HL-60 (cell line): ENCODE measurements at places on chromosomes 12 and 14.
A peak's percentile ranks its signal among the peaks of the same experiment; 100 is the strongest.

DNA sequence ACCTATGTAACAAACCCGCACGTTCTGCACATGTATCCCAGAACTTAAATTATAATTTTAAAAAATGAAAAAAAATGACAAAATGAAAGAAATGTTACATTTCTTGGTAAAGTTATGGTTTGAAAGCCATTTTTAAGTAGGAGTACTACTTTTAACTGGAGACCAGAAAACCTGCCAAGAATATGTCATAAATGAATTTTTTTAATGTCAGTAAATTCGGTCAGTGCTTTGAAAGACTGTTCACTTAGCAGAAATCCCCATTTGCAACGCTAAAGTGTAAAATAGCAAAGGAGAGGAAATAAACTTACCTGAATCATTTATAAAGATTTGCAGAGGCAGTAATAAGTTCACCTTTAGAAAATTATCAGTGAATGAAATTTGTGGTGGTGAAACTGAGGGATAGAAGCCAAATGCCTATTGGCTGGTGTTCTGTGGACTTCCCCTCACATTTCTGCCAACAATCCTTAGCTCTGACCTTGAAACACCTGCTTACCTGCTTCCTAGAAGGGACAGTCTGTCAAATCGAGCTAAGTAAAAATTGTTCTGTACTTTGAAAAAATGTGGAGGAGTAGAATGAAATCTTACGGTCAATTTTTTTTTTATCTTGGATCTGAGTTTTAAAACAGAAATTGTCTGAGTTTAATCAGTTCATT lies 714.2 kb downstream of the SLC6A15 start:
- DNase-seq, result no peak

DNA sequence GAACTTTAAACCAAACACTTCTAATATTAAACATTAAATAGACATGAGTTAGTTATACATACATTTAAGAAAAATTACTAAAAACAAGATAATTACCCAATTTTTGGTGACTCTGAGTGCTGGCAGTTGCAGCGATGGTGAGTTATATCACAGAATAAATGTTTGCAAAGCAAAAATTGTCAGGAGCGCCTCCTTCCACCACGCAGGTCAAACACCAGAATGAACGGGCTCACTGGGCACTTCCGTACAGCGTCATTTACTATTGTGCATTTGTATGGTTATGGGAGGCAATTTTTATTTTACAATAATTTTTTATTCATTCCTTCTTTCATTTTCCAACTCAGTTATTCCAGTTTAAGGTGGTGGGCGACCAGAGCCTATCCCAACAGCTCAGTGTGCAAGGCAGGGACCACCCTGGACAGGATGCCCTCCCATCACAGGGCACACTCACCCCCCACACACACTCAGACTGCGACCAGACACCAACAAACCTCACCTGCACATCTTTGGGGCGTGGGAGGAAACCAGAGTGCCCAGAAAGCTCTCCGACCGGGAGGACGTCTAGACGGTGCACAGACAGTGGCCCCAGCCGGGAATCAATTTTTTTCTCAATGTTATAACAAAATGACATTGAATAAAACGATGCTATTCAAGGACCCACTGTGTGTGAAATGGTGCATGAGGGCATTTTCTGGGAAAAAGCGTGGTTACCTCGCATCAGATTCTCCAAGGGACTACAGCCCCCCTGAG lies 67.2 kb downstream of the TESC start:
- no peak for DNase-seq

GRCh38 chr12:11906286-11906935 lies 164.3 kb upstream of the BCL2L14 start:
- DNase-seq, result no peak

- DNase-seq, result no peak
Measured at GRCh38 chr12:8911606-8912268, 2.6 kb upstream of the PHC1 start.

- no peak for DNase-seq
Measured at GRCh38 chr12:41140117-41140516, 48.0 kb upstream of the PDZRN4 start.

GRCh38 chr12:125402874-125403789 lies 337.9 kb downstream of the AACS start:
- peak; percentile 13 for DNase-seq

- DNase-seq, result no peak
Measured at GRCh38 chr12:124532967-124533366, 34.4 kb downstream of the NCOR2 start.

DNA sequence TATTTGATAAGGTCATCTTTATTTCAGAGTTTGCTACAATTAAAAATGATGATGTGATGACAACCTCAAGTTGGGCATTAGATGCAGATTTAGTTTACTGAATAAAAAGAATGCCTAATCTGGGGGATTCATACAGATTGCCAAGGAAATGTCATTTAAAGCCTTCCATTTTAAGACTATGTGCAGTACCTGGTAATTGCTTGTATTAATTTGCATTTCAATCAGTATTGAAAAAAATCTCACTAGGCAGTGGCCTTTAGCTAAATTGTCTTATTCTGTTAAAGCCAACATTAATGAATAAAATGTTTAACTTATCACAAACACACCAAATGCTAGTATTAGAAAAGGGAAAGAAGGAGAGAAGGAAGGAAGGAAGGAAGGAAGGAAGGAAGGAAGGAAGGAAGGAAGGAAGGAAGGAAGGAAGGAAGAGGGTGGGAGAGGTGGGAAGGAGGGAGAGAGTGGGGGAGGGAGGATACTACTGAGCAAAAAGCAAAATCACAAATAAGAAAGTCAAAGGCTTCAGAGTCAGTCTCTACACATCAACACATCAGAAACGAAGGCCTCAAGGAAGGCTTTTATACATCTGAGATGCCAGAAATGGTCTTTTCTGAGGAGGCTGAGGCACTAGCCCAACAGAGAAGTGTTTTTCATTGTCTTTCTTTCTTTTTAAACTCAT lies 271.1 kb upstream of the CLEC14A start:
- DNase-seq, result no peak

DNA sequence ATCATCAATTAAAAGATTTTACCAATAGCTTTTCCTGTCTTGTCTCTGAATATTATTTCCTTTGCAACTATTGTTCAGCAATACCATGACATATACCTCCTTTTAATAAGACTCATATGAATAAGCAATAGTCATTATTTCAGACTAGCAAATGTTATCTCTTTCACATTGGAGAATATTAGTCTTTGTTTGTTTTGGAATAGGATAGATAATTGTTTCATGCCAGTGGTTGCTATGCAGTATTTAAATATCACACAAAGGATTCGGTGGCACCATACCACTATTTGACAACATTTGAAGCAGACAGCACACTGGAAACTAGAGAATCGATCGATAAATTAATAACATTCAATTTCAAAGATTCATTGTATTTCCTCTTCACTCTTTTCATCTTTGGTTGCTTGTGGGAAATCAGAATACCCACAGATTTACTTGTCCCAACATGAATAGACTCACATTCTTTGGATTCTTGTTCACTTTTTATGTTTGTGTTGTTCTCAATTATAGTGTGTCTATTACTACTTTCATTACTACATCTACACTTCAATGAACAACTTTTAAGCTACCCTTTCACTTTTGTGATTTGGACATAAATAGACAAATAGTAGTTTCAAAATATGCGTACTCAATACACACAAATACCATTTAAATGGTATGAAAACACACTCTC lies 42.7 kb upstream of the TBPL2 start:
- no peak for DNase-seq

GRCh38 chr14:100434033-100434601 lies 111.0 kb downstream of the SLC25A47 start:
- peak; percentile 61 for DNase-seq

DNA sequence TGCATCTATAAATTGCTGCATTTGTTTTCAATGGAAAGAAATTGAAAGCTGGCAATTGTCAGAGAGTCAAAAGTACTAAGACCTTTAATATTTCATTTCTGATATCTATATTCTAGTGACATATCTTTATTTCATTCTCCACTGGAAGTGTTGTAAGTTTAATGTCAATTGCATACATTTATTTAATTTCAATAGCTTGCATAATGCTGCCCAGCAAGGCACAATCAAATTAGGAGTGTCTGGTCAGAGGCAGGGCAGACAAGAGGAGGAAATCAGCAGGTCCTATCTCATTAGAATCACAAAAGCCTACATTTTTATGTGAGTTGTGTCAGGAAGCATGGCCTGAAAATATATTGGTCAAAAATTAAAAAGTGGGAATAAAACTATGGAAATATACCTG lies 112.9 kb downstream of the TMEM132D start:
- no peak for DNase-seq

- peak; percentile 68 for DNase-seq
Measured at GRCh38 chr14:89730687-89731086, 223.8 kb downstream of the EFCAB11 start.

DNA sequence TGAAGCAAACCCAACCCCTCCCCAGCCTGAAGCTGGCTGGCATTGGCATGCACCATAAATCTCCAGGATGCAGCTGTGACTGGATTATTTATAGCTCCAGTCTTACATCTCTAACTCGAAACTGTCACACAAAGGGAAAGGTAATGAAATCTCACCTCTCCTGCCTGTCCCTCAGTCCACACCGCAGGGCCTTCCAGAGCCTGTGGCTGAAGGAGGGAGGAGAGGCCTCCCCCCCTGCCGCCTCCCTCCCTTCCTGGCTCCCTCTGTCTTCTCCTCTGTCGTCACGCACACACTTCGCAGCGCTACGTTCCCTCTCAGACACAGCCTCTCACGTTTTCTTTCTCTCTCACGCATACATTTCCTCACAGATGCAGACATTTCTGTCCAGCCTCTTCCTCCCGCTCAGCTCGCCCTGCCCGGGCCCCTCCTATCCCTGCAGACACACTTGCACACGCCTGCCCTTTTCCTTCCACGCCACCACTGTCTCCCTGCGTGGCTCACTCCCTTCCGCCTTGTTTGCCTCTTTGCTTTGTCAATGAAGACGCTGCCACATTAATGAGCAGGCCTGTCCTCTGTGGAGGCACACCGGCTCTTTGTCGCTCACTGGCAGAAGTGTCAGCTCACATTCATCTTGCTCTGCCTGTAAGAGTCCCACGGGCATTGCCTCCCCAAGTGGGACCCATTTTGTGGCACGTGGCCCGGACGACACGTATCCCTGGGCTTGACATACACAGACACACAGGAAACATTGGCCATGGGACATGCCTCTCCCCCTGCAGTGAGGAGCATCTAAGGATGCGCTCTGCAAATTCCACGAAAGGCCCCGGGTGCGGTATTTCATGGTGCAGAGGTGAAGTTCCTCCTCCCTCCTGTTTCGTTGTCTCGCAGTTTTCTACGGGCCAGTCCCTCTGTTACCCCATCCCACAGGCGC lies 27.9 kb downstream of the IRF2BPL start:
- DNase-seq, result peak; percentile 55

DNA sequence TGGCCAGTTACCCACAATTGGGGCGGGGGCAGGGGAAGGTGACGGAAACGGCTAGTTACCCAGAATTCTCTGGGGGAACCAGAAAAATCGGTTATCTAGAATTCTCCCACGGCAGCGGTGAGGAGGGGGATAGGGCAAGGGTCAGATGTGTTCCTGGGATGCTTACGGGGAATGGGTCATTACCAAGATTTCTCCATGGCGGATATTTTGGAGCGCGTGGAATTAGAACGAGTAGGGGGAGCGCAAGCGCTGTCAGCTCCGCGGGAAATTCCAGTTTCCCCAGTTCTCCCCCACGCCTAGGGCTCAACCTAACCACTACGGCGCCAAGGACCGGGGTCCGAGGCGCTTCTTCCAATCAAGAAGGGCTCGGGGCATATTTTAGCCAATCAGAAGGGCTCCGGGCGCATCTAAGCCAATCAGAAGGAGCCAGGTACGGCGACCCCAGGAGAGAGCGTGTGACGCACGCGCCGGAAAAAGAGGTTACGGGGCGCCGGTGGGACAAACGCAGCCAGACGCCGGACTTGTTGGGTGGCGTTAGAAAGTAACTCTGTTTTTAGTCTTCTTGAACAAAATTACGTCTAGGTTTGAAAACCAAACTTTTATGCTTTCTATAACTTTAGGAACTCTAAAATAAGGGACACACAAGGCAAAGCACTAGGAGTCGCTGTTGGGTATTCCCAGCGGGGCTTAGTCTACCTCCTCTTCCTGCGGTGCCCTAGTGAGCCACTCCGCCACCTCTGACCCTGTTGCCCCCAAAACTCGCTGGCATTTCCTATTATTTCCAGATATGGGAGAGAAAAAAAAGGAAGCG lies at the start of gene PAN2:
Gene PAN2, minus strand, starts transcription at position 322 of the 811 bp plus-strand sequence. CDS start 906 bp downstream, outside the sequence.
- DNase-seq, result peak; percentile 99

- DNase-seq, result no peak
Measured at GRCh38 chr12:125069616-125070015, 4.4 kb downstream of the AACS start.

DNA sequence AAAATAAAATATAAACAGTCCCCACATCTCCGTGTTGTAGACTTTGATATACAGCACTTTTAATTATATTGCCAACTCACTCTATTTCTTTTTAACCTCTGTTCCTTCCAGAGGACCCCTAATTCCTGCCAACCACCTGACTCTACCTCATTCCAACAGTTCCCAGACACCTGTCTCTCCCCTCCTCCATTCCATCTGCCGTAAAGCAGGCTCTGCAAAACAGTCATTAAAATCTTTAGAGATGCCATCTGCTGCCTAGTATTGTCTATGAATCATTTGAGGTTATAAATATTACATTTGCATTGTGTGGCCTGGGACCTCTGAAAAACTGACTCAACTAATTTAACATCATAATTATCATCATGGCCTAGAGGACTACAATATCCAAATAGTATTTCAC lies 148.8 kb upstream of the DCN start:
- DNase-seq, result no peak

- peak; percentile 3 for DNase-seq
Measured at GRCh38 chr12:102374190-102374589, 106.2 kb downstream of the IGF1 start.

- DNase-seq, result peak; percentile 25
Measured at GRCh38 chr14:28754209-28754985, 12.2 kb upstream of the FOXG1 start.

GRCh38 chr12:89968151-89968700 lies 259.6 kb upstream of the ATP2B1 start:
- peak; percentile 28 for DNase-seq

GRCh38 chr12:110639336-110640141 lies 25.6 kb downstream of the TCTN1 start:
- DNase-seq, result peak; percentile 17

DNA sequence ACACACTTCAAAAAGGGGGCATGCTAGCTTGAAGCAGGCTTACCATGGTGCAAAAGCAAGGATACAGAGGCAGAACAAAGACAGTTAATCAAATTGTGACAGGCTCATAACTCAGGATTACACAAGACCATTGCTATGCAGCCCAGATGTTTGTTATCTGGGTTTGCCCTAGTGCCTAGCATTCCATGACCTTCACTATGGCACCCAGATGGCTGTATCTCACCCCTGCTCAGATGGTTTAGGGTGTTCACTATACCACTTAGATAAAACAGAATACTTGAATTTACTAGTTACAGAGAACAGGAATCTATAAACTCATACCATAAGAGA lies 56.2 kb downstream of the SDR9C7 start:
- DNase-seq, result peak; percentile 30
